ENCODE measurements at places on chromosomes 5 and 9.

DNA sequence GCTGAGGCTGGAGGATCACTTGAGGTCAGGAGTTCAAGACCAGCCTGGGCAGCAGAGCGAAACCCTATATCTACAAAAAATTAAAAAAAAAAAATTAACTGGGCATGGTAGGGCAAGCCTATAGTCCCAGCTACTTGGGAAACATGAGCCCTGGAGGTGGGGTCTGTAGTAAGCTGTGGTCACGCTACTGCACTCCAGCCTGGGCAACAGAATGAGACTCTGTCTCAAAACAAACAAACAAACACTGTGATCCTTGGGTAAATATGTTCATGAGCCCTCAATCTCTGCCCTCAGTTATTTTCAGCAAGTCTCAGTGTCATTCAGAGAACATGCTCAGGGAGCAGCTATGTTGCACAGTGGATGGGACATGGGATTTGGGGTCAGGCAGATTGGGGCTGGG, 76.2 kb downstream of the PTTG1 start:
- no peak for DNase-seq

DNA sequence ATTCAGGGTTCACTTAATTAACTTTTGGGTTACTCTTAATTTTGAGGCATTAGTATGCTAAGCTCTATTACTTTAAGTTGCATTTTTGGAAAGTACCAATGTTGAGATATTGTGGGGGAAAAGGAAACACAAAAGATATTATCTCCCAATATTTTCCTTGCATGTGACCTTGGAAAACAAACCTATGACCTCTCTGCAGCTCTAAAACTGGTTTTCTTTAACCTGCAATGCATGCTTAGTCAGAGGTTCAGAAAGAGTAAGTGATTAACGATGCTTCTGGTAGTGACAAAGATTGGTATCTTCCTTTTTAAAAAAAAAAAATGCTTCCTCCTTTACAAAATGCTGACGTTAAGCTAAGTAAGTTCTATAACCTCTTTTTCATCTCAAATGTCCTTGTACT, 44.9 kb upstream of the CDH18 start:
- no peak for DNase-seq

- DNase-seq: peak; percentile 24
Measured at GRCh38 chr5:42970636-42971559, 69.2 kb downstream of the ANXA2R start.

DNA sequence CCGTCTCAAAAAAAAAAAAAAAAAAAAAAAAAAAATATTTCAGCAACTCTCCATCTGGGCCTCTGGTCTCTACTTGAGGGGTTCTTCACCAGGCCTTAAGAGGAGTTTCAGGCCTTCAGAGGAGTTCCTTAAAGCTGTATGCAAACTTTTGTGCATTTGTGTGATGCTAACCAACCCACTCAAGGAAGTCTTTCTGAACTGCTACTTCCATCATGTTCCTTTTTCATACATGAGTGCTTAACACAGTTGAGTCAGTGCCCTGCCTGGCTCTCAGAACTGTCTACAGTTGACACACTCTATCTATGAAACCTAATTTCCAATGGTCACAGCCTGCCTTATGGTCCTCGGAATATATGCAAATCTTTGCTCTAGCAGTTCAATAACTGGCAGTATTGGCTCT, 146.5 kb downstream of the MEF2C start:
- DNase-seq: no peak

- no peak for DNase-seq
Measured at GRCh38 chr5:132489051-132489770, 1.4 kb downstream of the IRF1 start.
